ENCODE measurements at places on chromosomes 2 and 18.

DNA sequence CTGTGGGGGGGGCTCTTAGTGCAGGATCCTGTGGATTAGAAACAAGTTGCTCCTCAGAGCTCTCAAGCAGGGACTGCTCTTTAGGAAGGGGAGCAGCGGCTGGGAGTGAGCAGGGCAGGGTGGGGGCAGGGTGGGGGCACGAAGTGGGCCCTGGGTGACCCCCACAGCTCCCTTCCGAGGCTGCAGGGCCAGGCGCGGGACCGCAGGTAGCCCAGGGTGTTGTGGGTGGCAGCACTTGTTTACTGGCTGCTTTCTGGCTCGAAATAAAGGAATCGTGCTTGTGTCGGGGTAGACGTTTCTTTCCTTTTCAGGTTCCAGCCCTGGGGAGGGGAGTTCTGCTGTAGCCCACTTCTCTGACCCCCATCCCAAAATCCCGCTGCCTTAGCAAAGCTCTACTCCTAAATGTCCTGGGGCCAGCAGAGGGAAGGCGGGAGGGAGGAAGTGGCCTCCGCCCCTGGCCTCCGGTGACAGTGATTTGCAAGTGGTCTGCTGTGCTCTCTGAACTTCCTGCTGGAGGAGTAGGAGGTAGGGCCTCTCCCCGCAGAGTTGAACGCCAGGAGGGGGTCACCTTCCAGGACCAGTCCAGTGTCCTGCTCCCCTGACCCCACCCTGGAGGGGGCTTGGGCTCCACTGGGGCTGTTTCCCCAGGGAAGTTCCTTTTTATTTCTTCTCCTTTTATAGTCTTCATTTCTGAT lies 8.3 kb downstream of the NEU4 start:
- DNase-seq: no peak

DNA sequence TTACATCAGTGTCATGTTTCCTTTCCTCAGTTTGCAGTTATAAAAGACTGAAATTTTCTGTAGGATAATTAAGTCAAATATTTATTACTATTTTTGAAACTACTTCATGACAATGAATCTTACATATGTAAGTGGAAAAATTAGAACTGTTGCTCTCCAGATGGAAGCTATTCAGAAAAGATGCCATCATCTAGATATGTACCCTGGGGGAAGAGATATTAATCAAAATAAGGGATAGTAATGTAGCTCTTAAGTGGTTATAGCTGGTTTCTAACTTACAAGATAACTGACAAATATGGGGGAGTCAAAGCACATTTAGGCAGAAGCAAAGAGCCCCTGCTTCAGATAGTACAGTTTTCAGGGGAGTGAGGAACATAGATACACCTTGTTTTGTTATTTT lies 38.1 kb upstream of the PAX3 start:
- DNase-seq: no peak

GRCh38 chr2:236943068-236943467 lies 142.6 kb upstream of the COPS8 start:
- no peak for DNase-seq

- no peak for DNase-seq
These were observed 7.0 kb upstream of the NDUFV2 start for GRCh38 chr18:9095297-9096006.

GRCh38 chr2:207775473-207775872 lies 5.8 kb upstream of the FZD5 start:
- DNase-seq: no peak

- DNase-seq: no peak
These were observed 47.5 kb upstream of the MAP3K20 start for GRCh38 chr2:173028141-173028540.

GRCh38 chr2:47043142-47043890 lies 111.8 kb downstream of the STPG4 start:
- peak; percentile 99 for DNase-seq

GRCh38 chr2:230666885-230667712 lies 45.5 kb upstream of the CAB39 start:
- no peak for DNase-seq

GRCh38 chr18:3592864-3593263 lies 142.9 kb downstream of the TGIF1 start:
- no peak for DNase-seq

DNA sequence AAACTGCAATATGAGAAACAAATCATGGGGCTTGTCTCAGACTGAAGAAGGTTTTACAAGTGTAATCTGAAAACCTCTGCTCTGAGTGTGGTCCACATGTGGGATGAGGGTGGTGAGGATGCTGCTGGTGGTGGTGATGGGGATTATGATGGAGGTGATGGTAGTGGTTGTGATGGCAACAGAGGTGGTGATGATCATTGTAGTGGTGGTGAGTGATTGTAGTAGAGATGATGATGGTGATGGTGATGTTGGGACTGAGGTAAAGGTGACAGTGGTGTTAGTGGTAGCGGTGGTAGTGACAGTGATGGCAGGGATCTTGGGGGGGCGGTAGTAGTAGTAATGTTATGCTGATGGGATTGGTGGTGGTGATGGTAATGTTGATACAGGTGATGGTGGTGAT lies 217.8 kb downstream of the ANAPC1 start:
- no peak for DNase-seq

GRCh38 chr2:170145675-170146432 lies 32.1 kb upstream of the MYO3B start:
- DNase-seq: no peak

DNA sequence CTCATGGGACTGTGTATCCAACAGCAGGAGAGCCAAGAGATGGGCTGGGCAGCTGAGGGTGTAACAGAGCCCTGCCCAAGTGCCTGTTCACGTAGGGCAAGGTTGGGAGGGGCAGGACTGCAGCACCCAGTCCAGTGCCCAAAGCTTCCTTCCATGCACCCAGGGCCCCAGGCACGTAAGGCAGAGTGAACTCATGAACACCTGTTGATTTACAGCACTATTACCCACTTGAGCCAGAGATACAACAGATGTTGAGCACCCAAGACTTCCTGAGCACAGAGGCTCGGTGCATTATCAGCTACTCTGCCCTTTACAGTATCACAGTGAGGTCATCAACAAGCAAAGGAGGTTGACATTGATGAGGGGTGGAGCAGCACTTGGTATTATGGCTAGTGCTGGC lies 50.2 kb upstream of the FHL2 start:
- DNase-seq: no peak
